ENCODE measurements at places on chromosomes 2 and 18. TPM values are rescaled to one million over a fixed set of nuclear protein-coding genes. Genes with fewer than 3 reads are reported as not detected.

- no peak for DNase-seq
Measured at GRCh38 chr2:62785216-62785615, 79.7 kb downstream of the EHBP1 start.

DNA sequence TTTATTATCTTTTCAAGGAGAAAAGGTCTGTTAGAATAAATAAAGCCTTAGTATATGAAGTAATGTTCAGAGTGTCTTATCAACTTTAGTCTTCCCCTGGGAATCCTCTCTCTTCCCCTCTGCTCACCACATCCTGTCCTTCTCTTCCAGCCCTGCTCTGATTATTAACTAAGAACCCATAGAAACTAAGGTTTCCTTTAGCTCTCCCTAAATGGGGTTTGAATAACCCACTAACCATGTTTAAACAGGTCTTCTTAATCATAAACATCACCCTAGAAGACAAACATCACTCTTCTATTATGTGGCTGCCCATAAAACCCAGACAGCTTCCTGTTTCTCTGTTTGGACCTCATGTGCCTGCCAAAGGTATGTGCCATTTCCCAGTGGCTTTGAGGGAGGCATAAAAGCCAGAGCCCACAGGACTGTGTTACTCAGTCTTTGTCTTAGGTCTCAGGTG lies 50.1 kb downstream of the SLC14A1 start:
- DNase-seq = no peak

DNA sequence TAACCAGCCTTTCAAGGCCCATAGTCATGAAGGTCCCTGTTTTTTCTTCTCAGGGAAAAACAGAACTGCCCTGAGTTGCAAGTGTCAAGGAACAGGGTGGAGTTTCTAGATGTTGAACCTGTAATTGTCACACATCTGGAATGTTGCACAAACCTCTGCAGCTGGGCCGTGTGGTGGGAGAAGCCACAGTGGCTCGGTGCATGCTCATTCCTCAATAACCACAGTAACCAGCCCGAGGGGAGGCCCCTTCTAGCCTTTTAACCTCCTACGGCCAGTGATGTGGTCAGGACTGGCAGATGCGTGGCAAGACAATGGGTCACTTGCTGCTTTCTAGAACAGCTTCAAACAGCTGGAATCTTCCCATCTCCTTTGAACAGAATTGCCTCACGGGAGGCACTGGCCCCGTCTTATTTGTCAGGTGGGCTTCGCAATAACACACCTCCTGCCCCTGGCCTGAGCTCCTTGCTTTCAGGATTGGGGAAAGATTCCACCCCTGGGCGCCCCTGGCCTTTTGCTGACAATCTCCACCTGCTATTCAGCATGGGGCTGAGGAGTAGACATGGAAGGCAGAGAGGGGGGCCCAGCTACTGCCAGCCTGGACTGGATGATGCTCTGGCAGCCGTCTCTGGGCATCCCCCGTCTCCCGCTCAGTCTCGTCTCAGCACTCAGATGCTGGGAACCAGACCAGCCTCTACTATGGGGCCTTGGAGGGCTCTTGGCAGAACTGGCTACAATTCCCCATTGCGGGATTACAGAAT lies 102.9 kb downstream of the KLHL29 start:
- no peak for DNase-seq

- no peak for DNase-seq
Measured at GRCh38 chr2:217101972-217102371, 242.1 kb upstream of the TNP1 start.

- no peak for DNase-seq
Measured at GRCh38 chr18:2513616-2514015, 57.7 kb downstream of the METTL4 start.

DNA sequence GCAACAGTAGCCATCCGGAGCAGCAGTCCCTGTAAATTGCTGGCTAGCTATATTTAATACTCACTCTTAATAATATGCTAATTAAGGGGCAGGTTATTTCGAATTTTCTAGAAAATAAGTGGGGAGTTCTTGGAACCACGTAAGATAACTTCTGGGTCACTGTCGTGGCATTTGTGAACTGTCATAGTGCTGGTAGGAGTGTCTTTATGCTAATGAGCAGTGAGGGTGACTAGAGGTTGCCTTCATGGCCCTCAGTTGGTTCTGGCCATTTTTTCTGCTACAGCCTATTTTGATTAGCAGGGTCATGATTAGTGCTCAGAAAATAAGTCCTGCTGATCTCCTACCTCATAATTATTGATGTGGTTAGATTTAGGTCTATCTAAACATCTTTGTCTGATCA lies 249.9 kb upstream of the RASGRP3 start:
- no peak for DNase-seq

GRCh38 chr2:175914846-175915245 lies 87.2 kb downstream of the LNPK start:
- no peak for DNase-seq

DNA sequence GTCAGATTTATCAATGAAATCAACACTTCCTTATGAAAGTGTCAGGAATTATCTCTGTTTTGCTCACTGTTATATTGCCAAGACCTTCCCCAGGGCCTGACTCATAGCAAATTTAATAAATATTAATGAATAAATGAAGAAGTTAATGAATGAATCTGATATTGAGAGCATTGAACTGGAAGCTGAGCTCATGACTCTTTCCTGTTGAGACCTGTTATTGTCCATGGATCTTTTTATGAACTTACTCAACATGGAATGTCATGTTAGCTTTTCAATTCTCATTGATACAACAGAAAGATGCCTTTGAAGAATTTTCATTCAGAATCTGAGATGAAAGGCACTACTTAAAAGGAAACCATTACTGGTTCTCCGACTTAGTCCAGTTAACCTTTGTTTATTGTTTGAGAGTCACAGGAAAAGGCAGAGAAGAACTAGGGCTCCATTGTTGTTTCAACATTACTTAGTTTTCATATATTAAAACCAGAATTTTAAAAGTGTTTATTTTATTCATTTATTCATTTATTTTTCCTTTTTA lies 90.4 kb upstream of the UNC80 start:
- DNase-seq = no peak

GRCh38 chr2:53668624-53669026 lies 99.0 kb upstream of the CHAC2 start:
- DNase-seq = no peak

DNA sequence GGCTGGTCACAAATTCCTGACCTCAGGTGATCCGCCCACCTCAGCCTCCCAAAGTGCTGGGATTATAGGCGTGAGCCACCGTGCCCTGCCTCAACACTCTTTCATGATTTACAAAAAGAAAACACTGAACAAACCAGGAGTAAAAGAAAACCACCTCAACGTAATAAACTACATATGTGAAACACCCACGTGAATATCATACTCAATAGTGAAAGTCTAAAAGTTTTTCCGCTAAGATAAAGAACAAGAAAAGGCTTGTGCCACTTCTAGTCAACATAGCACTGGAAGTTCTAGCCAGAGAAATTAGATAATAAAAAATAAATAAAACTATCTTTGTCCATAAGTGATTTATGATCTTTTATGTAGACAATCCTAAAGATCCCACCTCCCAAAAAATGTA lies 68.5 kb downstream of the ROCK2 start:
- no peak for DNase-seq

DNA sequence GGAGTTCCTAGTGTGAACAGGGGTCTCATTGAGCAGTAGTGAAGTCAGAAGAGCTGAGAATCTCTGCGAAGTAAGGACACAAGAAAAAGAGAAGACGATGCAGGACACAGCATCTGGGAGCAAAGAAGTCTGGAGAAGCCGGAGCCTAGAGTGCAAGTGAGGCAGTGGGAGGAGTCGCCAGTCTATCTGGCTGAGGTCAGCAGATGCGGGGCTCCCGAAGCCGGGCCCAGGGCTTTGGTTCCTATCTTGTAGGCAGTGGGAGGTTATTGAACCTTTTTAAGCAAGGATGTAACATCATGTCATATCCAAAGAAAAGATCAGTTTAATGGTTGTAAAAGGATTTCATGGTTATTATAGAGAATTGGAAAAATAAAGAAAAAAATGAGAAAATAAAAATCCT lies 90.8 kb upstream of the KCTD1 start:
- DNase-seq = no peak

GRCh38 chr18:49041435-49042245 lies 90.9 kb upstream of the SMAD7 start:
- no peak for DNase-seq

GRCh38 chr18:58135183-58135641 lies 91.2 kb downstream of the NEDD4L start:
- DNase-seq = no peak

DNA sequence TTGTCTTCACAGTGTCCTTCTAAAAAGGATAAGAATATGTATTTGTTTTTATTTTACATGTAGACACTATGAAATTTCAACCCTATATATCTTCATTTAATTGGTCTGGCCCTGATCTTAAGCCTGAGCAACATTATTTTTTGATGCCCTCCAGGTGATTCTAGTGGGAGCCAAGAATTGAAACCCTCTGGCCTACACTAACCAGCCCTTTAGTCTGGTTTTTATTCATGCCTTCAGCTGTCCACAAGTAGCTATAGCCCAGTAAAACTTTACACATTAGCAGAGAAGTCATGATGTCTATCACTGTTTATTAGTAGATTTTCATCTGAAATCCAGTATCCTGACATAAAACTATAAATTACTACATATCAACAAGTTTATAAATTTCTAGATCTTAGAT lies 52.7 kb upstream of the UBXN4 start:
- no peak for DNase-seq

- DNase-seq = no peak
Measured at GRCh38 chr2:188629753-188630527, 338.3 kb downstream of the GULP1 start.

The FAM237A gene
- not detected for total RNA-seq

The TFCP2L1 gene
- total RNA-seq = 111 TPM

The RAD51AP2 gene
- total RNA-seq = not detected

The MC5R gene
- not detected for total RNA-seq
